GM12892 (cell line): ENCODE measurements at places on chromosomes 5 and 9.

DNA sequence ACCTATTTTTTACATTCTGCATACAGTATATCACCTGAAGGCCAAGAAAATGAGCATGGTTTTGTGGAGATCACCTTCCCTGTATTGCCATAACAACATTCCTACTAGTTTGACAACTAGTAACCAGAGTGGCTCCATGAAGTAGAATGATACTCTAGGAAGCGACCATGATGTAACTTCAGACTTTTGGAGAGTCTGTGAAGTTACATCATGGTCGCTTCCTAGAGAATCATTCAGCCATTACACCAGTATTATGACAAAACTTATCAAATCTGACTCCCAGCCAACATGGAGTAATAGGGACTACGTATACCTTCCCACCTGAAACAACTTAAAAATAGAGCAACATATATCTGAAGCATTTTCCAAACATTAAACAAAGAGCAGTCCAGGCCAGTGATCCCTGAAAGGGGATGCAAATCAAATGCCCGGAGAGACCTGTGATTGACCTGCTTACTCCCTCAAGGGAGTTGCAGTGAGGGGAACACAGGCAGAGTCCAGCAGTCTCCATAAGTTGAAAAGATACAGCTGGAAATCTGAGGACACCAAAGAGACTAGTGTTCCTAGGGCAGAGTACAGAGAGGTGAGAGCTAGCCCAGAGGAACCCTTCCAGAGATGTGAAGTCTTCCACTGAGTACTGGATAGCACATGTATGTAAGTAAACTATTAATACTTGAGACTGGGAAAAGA is 7.8 kb downstream of the ECM2 start:
- no peak for DNase-seq

DNA sequence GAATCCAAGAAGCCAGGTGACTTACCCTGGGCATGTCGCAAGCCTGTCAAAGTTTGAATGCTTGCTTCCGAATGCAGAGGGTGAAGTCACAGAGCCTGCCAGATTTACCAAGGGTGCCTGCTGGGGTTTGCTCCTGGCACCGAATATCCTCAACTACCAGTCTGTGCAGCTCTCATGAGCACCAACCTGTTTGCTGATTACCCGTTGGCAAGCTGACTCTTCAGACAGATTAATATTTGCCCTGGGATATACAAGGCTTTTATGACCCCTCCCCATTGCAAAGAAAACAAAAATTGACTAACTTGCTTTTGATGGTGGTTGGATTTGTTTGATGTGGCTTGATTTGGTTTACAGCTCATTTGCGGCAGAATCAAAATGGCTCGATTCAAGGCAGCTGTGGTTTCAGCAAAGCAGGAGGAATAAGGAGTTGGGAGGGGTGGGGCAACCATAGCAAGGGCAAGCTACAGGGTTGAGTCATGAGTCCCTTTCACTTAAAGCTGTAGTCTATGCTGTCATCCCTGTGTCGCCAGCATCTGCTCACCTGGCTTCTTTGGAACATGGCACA is 82.3 kb upstream of the AGXT2 start:
- no peak for DNase-seq

- no peak for DNase-seq
Observed at GRCh38 chr9:102518324-102518723, 476.8 kb upstream of the CYLC2 start.

DNA sequence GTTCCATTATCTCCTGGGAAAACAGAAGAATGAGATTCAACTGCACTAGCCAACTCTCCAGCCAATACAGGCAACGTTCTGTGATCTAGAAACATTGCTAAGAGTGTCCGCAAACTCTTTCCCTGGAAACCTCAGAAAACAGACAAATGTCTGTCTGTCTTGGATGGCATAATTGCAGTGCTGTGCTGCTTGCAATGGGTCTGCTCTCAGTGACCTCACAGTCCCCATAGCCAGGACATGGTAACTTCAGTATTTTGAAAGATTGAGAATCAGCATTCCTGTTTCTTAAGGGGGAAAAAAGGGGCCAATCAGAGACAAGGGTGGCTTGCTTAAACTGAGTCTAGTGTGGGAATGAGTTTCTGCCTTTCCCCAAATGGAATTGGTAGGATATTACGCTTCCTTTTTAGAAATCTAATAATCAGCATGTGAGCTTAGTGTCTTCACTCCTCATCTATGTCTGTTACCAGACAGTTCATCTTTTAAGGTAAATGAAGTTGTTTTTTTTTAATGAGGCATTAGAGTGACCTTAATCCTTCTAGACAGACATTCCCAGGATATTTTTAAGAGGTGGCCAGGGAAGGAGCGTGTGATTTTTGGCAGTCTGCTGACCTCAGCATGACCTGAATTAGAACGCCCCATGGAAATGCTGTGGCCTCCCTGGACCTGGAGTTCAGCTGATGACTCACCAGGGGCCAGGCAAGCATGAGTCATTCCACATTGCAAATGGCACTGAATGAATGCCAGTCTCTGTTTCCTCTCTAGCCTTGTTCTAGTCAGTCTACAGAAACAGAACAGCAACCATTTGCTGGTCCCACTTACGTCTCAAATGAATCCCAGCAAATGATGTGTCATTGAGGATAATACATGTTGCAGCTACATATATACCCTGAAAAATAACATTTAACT is 210.2 kb upstream of the ACTBL2 start:
- no peak for DNase-seq

- DNase-seq = no peak
Observed at GRCh38 chr5:113296676-113297075, 138.1 kb downstream of the TSSK1B start.

GRCh38 chr5:83866181-83866580 is 145.5 kb upstream of the HAPLN1 start:
- DNase-seq = no peak

GRCh38 chr5:131171276-131171810 is 599 bp downstream of the LYRM7 start:
- DNase-seq = no peak

- DNase-seq = no peak
Observed at GRCh38 chr9:129775448-129775798, 22.6 kb upstream of the PTGES start.

GRCh38 chr5:135188233-135188914 is 154.3 kb upstream of the PITX1 start:
- DNase-seq = no peak

DNA sequence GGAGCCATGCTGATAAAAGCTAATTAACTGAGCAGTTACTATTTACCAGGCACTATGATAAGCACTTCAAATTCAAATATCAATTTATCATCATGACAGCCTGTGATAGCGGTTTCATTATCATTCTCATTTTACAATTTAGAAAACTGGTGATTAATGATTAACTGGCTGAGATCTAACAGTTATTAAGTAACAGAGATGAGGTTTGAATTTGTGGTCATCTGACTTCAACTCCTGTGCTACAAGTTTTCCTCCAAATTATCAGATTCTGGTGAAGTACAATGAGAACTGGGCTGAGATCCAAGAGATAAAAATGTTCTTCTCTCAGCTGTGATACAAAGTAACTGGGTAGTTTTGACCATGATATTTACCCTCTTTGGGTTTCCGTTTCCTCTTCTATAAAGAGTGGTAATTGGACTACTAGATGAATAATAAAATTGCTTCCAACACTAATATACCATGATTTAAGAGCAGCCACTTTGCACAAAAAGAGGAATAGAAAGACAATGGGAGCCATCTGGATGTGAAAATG is 74.5 kb upstream of the CCNG1 start:
- no peak for DNase-seq

DNA sequence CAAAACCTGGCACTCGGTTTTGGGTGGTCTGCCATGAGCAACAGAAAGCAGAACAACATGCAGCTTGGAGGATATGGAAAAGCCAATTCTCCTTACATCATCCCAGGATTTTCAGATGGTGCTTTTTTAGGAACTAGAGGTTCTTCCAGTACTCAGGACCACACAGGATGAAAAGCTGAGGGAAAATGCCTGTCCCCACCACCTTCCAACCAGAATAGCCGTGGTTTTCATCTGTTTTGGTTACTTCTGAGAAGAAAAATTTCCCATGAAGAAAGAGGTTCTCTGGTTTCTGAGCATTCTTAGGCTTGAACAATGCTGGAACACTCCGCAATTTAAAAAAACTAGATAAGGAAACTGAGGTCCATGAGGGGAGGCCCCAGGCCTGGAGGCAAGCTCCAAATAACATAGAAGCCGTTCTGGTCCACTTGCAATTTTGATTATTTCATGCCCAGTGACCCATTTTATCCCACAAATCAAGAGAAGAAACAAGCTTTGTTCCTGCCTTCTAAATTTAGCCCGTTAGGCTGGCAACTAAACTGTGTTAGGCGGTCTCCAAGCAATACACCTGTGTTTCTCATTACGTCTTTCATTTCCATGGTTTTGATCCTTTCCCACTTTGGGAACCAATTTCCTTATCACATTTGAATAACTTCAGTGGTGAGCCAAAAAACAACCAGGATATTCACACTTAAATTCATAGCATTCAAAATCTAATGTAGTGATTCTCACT is 79.2 kb upstream of the SPIN1 start:
- DNase-seq = no peak

- DNase-seq = peak; percentile 36
Observed at GRCh38 chr9:21559402-21560280, 77.5 kb upstream of the IFNE start.

DNA sequence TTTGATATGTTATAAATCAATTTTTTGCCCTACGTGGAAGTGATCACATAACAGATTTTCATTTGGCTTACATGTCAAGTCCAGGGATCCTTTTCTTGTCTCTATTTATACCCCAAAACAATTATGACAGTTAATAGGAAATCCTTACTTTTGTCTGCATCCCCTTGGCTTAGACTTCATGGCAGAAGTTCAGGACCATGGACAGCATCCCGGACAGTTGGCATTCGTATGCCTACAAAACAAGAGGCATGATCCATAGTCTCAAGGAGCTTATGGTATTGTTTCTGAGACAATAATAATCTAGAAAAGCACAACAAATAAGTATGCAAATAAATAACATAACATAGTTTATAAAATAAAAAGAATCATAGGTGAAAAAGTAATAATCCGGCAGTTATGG is 214.3 kb upstream of the GRIA1 start:
- DNase-seq = no peak

DNA sequence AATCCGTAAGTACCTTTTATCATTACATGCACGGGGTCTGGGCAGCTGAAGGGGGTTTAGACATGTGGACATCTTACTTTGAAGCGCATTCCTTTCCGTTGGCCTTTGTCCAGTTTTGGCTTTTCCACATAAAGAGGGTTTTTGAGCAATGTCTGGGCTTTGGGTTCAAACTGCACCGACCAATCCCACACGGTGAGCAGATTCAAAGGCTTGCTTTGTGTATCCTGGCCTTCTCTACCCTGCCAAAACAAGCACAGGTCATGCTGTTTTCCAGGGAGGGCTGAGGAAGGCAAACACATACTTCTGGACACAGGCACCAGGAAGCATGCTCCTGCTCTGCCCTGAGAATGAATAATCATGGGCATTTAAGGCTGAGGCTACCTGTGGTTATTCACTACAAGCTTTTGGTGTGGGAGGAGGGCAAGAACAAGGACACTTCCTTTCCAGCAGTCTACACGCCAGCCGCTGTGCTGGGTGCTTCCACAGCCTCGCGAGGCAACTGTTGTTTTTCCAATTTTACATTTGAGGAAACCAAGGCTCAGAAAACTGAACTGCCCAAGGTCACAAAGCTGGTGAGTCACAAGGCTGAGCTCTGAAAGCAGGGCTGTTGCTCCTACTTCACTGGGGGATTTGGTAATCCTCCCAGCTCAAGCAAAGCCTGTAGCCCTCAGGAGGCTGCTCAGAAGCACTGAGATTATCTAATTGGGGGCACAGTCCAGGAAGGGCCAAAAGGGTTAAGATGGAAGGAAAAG is 59.8 kb upstream of the GOLPH3 start:
- DNase-seq = no peak

DNA sequence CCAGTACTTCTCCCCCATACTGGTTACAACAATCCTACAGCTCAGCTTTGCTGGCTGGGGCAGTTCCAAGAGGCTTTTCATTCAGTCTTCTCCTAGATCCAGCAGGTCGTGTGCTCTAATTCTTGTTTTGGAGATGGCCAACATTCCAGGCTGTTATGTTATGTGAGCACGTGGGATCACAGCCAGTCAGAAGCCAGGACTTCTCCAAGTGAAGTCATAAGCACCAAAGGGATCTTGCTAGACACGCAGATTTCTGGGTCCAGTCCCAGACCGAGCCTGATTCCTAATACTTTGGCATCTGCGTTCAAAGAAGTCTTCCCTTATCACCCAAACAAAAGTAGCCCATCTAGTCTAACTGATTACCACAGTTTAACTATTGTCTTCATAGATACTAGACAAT is 1.4 kb upstream of the LARP1 start:
- DNase-seq = no peak

- no peak for DNase-seq
Observed at GRCh38 chr5:55894135-55894534, 43.0 kb downstream of the IL31RA start.

- DNase-seq = peak; percentile 45
Observed at GRCh38 chr5:10288592-10289219, 19.0 kb downstream of the CMBL start.

DNA sequence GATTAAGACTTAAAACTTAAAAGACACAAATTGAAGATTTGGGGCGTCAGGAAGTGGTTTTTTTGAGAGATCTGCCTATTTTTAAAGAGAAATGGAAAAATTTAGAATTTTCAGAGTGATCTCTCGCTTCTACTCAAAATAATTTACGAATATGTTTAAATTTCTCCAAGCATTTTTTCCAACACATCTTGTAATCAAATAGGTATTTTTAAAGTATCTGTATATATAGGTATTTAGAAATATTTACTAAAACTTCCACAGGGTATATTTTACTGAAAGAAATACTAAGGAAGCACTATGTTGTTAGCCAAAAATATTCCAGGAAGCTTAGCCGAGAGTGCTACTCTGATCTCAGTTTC is 9.8 kb upstream of the PCDHB1 start:
- no peak for DNase-seq

DNA sequence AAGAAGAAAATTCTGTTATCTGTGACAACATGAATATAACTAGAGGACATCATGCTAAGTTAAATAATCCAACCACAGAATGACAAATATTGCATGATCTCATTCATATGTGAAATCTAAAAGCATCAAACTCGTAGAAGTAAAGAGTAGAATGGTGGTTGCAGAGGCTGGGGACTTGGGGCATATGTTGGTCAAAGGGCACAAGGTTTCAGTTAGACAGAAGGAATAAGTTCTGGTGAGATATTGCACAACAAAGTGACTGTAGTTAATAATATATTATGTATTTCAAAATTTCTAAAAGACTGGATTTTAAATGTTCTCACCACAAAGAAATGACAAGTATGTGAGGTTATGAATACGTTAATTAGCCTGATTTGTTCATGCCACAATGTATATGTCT is 24.8 kb downstream of the GRIA1 start:
- DNase-seq = no peak

GRCh38 chr5:45578270-45578669 is 117.9 kb downstream of the HCN1 start:
- DNase-seq = no peak

GRCh38 chr5:82346399-82347165 is 68.4 kb upstream of the RPS23 start:
- DNase-seq = no peak

GRCh38 chr9:94827584-94828304 is 101.2 kb downstream of the AOPEP start:
- DNase-seq = no peak
